Effector memory CD8-positive, alpha-beta T cell (primary cell): ENCODE measurements at places on chromosomes 5 and 9.

DNA sequence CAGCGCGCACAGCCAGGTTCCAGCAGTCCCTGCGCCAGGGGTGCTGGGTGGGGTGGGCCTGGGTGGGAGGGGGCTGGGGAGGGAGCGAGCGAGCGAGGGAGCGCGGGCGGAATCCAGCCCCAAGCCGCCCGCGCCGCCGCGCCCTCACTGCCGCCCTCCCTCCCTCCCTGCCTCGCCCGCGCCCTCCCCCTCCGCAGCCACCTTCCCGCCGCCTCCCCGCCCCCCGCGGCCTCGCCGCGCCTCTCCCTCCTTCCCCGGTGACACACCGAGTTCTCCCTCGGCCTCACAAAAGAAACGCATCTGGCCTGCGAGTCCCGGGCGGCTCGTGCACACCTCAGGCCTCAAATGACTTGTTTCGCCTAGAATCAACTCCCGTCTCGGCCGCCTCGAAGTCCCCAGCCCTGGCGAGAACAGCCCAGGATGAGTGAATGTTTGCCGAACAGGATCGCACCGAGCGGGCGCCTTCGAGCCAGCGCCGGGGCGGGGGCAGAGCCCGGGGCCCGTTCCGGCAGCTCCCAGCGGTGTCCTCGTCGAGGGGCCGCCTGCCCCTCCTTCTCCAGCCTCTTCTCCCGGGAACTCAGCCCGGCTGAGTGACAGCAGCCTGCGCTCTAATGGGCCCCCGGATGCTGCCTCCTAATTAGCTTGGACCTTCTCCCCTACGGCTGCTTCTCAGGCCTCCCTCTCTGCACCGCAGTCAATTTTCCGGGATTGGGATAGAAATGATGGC, 371 bp upstream of the PITX1 start:
- no peak for DNase-seq

GRCh38 chr5:76422227-76422626, 19.1 kb downstream of the IQGAP2 start:
- DNase-seq: no peak

DNA sequence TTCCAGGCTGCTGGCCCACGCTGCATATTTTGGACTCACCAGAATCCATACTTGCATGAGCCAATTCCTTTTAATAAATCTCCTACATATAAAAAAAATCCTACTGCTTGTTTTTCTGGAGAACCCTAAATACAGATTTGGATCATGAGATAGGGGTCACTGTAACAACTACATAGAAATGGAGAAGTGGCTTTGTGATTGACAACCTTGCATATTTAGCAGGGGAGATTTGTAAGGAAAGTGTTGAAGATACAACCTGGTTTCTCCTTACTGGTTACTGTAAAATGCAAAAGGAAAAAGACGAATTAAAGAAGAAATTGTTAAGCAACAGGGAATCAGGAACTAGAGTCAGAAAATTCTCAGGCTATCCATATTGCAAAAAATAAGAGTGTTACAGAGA, 74.8 kb downstream of the HABP4 start:
- DNase-seq: no peak

DNA sequence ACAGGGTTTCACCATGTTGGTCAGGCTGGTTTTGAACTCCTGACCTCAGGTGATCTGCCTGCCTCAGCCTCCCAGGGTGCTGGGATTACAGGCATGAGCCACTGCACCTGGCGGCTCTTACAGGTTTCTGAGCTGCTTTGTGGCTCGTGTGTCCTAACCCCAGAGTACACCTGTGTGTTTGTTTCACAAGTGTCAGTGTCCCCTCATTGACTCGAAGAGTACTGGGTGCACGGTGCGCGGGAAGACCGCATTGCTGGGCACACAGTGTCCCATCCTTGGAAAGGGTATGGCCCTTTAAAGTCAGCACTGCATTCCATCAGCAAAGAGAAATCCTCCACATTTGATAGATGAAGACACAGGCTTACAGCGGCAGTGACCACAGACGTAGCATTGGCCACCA, 23.8 kb downstream of the NDST1 start:
- no peak for DNase-seq

- no peak for DNase-seq
These were observed 107.3 kb downstream of the SNCAIP start for GRCh38 chr5:122419142-122419894.

- no peak for DNase-seq
These were observed 78.2 kb downstream of the EFNA5 start for GRCh38 chr5:107592515-107592914.

DNA sequence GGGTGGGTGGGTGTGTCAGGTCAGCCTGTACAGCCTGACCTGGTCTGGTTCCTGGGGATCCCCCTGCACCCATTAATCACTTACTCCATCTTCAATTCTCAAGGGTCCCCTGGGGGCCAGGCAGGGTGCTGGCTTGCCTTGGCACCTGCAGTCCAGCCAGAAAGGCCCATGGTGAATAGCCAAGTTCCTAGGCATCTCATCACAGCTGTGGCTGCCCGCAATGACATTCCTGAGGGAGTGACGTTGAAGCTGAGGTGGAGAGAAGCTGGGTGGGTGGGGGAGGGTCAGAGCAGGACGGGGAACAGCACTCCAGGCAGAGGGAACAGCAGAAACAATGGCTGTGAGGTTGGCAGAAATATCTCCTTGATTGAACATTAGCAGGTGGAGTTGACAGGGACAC, 10.6 kb downstream of the HMCN2 start:
- no peak for DNase-seq

DNA sequence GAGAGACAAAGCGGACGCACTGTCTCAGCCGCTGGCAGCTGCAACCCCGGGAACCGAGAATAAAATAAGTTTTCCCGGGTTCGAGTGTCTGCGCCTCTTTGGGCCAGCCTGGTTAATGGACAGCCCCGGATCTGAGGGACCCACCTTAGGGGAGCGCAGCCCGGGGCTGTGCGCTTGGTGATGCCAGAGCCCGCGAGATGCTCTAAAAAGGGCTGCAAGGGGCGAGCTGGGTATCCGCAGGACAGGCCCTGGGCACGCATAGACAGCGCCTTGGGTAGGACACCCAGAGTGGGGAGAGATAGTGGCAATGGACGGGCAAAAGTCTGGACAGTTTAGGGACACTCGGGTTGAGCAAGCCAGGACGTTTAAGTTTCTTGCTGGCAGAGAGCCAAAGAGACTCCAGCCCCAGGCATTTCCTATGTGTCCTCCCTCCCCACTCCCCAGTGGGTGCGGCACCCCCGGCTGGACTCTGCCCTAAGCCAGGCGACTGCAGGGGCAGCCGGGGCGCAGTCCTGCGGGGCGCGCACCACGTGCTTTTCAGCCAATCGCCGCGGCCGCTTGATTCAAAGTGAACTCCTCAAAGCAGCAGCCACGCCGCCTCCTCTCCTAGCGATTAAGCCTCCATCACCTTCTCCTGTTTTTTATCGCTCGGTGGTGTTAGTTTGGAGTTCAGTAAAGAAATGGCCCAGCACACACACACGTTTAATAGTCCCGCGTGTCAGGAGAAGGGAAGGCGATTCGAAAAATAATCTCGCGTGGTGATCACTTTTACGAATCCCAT, 616 bp upstream of the ENC1 start:
- no peak for DNase-seq

DNA sequence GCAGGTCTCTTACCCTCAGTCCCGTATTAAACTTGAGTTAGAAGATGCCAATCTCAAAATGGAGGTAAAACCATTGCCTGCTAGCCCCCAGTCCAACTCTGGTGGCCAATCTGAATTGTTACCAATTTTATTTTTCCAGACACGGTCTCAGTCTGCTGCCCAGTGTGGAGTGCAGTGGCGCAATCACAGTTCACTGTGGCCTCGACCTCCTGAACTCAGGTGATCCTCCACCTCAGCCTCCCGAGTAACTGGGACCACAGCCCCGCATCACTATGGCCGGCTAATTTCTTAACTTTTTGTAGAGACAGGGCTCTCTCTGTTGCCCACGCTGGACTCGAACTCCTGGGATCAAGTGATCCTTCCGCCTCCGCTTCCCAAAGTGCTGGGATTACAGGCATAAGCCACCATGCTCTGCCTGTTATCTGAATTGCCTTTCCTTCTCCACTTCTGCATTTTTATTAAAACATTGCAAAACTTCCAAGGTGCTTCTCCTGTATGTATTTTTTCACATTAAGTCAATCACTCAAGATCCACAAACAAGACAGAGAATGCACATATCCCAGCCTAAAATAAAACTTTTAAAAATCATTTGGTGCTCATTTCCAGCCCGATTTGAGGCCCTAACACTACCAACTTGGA, 2.3 kb downstream of the FANCC start:
- DNase-seq: no peak

DNA sequence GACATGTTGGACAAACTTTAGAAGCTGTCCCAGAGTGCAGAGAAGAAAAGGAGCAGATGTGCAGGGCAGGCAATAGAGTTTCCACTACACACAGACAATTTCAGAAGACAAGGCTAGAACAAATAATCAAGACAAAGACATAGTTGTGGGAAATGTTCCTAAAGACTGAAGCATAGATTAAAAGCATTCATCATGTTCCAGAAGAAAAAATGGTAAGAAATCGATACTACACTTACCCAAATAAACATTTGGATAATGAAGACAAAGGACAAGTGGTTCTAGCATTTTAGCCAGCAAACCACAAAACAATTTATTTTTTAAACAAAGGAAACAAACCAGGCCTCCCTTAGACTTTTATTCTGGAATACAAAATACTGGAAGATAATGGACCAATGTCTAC, 97.9 kb downstream of the FSTL4 start:
- no peak for DNase-seq

- DNase-seq: no peak
These were observed 26.9 kb downstream of the SLC46A2 start for GRCh38 chr9:112863746-112864145.

GRCh38 chr9:135736272-135736978, 34.4 kb downstream of the KCNT1 start:
- no peak for DNase-seq

DNA sequence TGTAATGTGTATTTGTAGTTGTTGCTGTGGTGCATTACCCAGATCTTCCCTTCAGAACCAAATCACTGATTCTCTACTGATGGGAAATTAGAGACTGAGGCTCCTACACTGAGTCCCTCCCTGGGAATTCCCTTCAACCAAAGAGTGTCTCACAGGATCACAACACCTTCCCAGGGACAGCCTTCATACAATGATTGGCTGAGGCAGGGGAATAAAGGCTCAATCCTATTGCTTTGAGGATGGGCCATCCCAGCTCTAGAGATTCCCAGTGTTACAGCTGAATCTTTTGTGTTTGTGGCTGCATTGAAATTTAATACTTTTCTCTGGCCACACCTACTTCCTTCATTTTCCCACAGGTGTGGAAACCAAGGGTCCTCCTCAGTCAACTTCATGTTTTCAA, 96.4 kb upstream of the ELL2 start:
- DNase-seq: no peak

GRCh38 chr9:120920806-120921178, 5.8 kb downstream of the TRAF1 start:
- DNase-seq: no peak

DNA sequence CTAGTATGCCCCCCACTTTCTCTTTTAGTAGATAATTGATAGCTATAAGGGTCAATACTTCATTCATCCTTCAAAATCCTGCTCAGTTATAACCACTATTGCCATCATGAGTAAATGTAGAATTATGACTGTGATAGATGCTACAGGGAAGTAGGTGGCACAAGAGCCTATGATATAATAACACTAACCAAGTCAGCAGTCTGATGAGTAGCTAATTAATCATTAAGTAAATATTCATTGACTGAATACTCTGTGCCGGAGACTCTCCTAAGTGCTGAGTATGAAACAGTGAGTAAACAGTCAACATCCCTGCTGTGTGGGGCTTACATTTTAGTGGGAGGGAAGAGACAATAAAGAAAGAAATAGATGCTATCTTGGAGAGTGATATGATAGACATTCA, 430.3 kb upstream of the ZNF462 start:
- no peak for DNase-seq

GRCh38 chr9:108910914-108911313, 23.0 kb downstream of the ELP1 start:
- no peak for DNase-seq

- DNase-seq: no peak
These were observed 800 bp upstream of the KCNN2 start for GRCh38 chr5:114360816-114361723.

DNA sequence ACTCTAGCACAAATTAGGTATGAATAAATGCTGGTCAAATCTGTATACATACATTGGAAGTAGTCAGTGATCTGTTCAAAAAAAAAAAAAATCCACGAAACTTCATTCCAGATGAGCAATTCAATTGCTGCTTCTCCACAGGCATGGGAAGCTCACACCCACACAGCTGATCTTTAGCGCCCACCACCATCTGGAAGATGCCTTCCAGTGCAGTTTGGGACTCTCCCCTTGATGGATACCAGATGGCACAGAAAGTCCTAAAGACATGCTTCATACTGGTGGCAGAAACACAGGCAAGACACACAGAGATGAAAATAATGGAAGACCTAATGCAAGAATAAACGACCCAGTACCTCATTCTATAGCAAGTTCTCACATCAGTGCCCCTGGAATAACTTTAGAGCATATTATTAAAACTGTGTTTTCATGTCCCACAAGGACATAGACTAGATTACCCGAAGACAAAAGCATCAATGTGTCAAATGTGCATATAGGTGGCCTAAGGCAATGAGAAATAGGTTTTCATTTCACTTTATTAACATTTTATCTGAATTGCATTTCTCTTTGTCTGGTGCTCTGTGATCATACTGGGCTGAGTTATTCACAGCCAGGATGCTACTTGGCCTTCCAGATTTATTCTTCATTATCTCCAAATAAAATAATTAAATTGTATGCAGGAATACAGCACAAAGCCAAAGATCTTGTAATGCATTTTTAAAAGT, 135.4 kb upstream of the TAS2R1 start:
- no peak for DNase-seq
